ENCODE measurements at places on chromosomes 13 and 19.

- DNase-seq, result no peak
These were observed 64.8 kb downstream of the DCT start for GRCh38 chr13:94414708-94415107.

DNA sequence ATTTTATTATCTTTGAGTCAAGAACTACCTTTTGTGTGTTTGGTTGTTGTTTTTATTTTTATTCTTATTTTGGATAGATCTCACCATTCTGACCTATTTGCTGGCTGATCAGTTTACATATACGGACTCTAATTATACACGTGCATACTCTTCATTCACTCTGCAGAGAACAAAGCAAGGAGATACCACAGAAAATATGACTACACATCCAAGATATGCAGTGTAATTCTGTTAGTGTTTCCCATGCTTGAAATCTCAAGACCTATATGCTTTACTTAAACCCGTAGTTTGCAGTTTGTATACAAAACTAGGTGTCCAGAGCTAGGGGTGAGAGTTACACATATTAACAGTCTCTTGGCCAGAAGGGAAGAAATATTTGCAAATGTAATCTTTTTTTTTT is 205.5 kb downstream of the DCLK1 start:
- no peak for DNase-seq

DNA sequence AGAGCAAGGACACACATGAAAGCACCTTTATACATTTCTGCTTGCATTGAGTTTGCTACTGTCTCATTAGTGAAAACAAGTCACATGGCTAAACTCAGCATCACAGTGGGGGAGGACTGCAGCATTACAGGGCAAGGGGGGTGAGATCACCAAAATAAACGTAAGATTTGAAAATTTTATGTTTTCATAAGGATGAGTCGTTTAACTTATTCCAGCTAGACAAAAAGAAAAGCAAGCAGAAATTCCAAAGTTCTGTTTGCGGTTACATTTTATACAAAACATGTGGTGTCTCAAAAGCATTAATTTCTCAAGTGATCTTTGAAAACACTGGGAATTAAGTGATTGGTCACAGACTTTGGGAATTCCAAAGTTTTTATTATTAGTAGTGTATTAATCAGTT is 261.4 kb upstream of the RXFP2 start:
- DNase-seq, result no peak

- no peak for DNase-seq
These were observed 1352.5 kb downstream of the UQCRFS1 start for GRCh38 chr19:27860309-27860934.

All from NCI-H774 (cell line).